ENCODE measurements at places on chromosomes 11 and 22.

GRCh38 chr11:61960532-61960931 is 6.9 kb downstream of the FTH1 start:
- DNase-seq, result no peak

DNA sequence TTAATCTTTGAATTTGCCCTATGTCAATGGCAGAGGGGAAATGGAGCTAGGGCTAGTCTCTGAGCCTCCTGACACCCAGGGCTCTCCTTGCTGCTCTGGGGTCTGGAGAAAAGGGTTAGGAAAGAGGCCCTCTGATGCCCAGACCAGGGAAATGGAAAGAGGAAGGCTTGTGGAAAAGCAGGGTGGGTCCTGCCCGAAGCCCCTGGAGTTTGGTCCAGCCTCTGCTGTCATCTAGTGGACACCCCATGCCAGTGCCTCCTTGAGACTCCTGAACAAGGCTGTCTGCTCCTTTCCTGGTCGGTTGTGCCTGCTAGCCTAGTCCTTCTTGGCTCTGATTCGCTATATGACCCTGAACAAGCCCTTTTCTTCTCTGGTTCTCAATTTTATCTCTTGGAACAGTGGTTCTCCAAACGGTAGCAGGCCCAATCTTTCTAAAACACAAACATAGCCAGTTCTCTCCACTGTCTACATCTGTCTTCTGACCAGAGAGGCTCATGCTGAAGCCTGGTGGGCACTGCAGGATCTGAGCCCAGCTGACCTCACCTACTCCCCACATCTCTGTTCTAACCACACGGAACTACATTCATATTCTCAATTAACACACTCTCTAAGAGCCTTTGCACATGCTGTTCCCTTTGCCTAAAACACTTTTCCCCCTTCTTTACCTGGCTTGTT is 8.8 kb upstream of the PLA2G3 start:
- DNase-seq, result no peak

GRCh38 chr11:77569676-77570070 is 20.1 kb upstream of the AQP11 start:
- no peak for DNase-seq

DNA sequence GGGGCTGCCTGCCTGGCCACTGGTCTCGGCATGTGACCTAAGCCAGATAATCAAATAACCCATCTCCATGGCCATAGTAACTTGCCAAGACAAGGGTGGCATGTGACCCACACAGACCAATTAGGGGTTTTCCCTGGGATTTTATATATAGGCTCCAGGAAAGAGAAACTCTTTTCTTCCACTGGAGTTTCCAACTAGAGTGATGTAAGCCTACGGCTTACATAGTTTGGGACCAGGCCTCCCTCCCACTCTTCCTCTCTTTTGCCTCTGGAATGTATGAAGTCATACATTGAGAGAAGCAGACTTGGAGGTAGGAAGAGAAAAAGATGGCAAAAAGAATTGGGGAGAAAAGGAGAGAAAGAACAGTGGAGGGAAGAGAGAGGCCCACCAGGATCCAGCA is 84.6 kb upstream of the LDLRAD3 start:
- DNase-seq, result no peak

- DNase-seq, result no peak
These were observed 35.3 kb downstream of the RTN4R start for GRCh38 chr22:20232781-20233180.

DNA sequence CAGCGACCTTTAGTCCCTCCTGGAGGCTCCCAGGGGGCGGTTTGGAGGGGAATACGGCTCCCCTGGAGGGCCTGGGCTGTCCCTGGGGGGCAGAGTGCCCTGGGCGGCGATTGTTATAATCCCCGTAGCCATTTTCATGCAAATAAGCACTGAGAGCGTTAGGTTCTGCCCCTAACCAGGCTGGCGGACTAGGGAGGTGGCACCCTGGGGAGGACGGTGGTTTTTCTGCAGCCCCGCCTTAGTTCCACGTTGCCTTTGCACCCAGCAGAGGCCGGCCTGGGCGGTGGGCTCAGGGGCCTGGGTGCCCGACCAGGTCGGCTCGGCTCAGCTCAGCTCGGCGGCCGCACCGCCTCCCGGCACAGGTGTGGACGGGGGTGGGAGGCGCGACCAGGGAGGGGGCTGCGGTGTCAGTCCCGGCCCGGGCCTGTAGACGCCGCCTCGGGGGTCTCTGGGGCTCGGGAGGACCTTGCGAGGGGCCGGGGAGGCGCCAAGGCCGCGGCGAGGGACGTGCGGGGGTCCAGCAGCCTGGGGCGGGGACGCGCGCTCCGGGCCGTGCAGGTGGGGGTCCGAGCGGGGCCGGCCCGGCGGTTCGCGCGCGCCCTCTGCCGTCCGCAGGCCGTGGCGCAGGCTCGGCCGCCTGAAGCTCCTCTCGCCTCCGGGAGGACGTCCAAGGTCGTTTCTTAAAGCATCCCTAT is 2.3 kb upstream of the DUSP8 start:
- peak; percentile 42 for DNase-seq

- DNase-seq, result no peak
These were observed 59.8 kb downstream of the LUZP2 start for GRCh38 chr11:24556693-24557092.

DNA sequence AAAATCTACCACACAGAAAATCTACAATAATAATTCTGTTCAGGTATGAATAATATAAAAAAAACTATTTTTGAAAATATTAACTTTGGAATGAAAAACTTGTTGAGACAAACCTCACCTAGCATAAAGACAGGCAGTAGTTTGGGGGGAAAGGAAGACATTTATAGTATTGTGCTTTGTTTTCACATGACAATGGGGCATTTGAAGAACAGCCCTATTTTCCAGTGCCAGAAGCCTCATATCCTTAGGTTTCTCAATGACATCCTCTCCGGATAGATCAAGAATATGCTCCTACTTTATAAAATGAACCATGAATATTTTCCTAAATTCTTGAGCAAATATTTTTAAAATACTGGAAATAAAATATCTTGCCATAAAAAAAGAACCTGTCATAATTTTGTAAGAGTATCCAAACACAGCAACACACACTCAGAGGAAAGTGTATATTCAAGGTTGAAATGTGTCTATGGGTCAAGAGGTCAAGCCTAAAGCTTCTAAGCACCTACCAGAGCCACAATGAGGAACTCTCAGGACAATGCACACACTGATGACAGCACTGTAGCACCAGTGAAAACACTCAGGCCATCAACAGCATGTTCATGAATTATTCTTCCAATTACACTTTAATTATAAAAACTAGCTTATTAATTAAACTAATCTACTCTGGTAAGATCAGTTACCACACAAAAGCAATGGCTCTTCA is 68.7 kb downstream of the MRTFA start:
- DNase-seq, result no peak

- no peak for DNase-seq
These were observed 7.5 kb upstream of the ANKRD13D start for GRCh38 chr11:67281552-67282150.

- DNase-seq, result no peak
These were observed 12.5 kb upstream of the CUL5 start for GRCh38 chr11:107996006-107996776.

DNA sequence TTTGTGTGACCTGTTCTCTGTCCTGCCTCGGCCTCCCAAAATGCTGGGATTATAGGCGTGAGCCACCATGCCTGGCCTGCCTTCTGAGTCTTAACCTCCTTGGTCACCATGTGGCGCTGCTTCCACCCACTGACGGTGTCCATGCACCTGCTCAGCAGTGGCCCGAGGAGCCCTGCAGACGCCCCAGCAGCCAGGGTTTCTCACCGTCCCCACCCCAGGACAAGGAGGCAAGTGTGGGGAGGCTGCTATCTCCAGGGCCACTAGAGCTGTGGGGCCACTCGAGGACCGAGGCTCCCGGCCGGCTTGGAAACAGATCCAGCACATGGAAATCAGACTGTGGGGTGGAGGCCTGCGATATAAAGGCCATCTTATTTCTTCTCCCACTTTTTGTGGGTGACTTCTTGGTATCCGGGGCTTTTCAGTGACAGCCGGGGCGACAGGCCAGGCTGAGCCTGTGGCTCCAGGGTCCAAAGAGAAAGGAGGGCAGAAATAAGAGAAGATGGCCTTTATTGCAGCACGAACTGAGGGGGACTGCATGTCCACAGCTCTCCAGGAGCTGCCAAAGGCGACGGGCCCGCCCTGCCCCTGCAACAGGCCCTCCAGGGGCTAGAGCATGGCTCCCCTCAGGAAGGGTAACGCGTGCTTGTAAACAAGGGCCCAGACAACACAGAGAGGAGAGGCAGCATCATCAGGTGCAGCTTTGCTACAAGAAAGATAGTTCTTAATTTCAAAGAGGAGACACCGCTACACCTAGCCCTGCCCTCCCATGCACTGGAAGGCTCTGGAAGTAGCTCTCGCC is 15.0 kb downstream of the TSPO start:
- DNase-seq, result no peak

- no peak for DNase-seq
These were observed 87.7 kb upstream of the HORMAD2 start for GRCh38 chr22:29992341-29993275.

DNA sequence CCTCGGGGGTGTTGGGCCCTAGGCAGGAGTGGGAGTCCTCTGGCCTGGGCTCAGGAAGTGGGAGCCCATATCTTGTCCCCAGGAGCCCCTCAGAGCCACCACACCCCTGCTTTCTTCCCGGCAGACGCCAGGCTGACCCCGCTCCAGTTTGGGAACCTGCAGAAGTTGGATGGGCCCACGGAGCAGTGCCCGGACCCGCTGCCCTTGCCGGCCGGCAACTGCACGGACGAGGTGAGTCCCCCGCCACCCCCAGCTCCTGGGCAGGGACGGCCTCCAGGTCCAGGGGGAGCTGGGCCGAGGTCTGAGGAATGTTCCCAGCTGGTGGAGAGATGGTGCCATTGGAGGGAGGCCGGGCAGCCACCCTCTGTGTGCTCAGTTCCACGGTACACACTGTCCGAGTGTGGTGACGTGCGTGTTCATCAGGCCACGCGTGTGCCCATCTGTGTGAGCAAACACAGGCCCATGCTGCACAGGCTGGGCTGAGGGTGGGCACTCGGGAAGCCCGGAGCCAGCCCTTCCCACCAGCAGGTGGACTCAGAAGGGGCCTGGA is 4.8 kb downstream of the MUC5B start:
- DNase-seq, result no peak

DNA sequence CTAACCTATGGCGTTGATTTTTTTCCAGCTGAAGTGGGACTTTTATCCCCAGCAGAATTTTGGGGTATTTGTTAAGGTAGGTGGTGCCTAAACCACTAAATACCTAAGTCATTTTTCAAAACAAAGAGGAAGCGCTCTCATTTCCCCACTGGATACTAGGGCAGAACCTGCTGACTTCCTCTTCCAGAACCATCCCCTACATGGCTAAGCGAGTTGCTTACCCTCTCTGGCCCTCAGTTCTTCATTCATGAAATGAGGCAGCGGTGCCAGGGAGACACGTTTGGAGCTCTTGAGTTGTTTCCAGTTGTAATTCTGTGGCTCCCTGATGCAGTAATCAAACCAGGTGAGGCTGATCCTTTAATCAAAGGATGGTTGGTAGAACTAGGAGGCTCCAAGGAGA is 10.0 kb upstream of the MTMR3 start:
- no peak for DNase-seq

DNA sequence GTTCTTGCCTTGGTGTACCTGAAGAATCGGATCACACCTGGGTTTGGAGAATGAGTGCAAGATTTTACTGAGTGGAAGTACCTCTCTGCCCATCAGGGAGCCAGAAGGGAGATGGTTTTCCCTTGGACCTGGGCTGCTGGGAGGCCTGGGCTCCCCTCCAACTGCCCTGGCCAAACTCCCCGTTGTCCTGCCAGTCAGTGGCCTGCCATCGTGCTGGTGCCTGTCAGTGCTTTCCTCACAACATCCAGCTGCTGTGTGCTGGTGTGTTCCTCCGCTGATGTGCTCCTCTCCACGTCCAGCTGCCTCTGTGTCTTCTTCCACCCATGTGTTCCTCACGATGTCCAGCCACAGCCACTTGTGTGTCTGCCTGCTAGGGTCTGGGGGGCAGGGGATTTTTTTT is 87.9 kb upstream of the CLPB start:
- no peak for DNase-seq

DNA sequence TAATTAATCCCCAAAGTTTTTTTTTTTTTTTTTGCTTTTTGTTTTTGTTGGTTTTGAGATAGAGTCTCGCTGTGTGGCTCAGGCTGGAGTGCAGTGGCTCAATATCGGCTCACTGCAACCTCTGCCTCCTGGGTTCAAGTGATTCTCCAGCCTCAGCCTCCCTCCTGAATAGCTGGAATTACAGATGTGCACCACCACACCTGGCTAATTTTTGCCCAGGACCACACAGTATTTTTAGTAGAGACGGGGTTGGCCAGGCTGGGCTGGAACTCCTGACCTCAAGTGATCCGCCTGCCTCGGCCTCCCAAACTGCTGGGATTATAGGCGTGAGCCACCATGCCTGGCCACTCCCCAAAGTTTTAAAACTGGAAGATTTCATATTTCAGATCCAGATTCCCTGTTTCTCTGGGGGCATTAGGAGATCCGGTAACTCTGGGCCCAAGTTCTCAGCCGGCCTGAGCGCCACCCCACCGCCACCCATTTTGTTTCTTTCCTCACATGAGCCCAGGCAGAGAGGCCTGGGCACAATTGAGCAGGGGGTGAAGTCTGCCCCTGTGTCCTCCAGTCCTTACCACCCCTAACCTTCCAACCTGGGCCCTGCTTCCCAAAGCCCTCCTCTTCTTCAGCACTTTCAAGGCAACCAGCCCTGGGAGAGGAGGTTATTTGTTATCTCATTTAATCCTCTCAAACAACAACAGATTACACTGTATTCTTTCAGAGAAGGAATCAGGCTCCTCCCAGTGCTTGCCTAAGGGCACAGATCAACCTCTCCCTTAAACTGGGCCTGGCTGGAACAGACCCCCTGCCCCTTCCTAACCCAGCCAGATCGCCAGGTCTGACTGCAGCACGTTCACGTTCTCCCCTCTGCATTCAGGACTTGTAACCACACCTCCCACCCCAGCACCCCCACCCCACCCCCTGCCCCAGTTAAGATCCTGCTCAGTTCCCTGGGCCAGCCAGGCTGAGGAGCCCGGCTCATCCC is 1.9 kb upstream of the CSNK1E start:
- no peak for DNase-seq

GRCh38 chr11:8097062-8097461 is 16.1 kb downstream of the TUB start:
- no peak for DNase-seq

- no peak for DNase-seq
These were observed 161.9 kb downstream of the INSC start for GRCh38 chr11:15276621-15277020.

GRCh38 chr11:123457187-123457770 is 27.2 kb downstream of the GRAMD1B start:
- no peak for DNase-seq

GRCh38 chr11:117095284-117096161 is 2.7 kb downstream of the SIK3 start:
- DNase-seq, result no peak

Measured in T-helper 22 cell (primary cell).